CD4-positive, alpha-beta T cell treated with Interferon alpha-2 for 1 hour (primary cell): ENCODE measurements at places on chromosomes 3 and 15.

- no peak for DNase-seq
Observed at GRCh38 chr3:190718097-190718496, 144.4 kb downstream of the GMNC start.

DNA sequence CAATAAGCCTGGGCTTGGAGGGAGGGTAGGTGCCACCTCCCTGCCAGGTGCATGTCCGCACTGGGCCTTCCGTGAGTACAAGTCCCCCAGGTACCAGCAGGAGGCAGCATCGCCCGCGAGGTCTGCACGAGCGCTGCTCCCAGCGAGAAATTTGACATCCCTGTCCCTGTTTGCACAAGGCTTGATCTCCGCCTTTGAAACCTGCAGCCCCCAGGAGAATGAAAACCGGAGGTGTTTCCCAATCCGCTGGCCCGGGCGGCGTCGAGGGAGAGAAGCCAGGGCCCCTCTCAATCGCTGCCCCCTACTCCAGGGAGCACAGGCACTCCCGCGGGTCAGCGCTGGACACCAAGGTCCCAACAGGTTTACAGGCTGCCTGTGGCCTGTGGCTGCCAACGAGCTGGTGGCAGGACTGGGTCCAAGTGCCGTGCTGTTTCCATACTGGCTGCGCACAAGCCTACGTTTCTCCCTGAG is 961 bp downstream of the HAPLN3 start:
- peak; percentile 84 for DNase-seq

GRCh38 chr15:71666763-71667620 is 143.4 kb upstream of the NR2E3 start:
- DNase-seq: no peak

- DNase-seq: no peak
Observed at GRCh38 chr15:47963265-47963664, 157.5 kb upstream of the SLC24A5 start.

DNA sequence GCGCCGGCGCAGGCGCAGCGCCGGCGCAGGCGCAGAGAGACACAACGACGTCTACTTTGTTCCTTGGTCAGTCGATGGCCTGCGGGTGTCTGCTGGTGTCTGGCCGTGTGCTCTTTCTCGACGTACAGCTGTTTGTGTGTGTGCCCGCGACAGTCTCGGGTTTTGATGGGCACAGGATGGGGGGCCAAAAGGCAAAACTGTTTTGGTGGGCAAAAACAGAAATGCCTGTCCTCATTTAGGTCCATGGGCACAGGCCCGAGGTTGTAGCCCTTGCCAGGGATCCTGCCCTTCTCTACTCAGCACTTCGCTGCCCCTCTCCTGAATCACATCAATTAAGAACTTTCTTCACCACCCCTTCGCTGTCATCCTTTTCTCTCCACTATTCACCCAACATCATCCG is 184.8 kb upstream of the CHL1 start:
- no peak for DNase-seq

- no peak for DNase-seq
Observed at GRCh38 chr3:170751899-170752293, 118.1 kb downstream of the RPL22L1 start.

GRCh38 chr15:35383506-35383905 is 162.5 kb downstream of the DPH6 start:
- no peak for DNase-seq

GRCh38 chr3:139518926-139519842 is 20.4 kb downstream of the RBP1 start:
- DNase-seq: no peak

DNA sequence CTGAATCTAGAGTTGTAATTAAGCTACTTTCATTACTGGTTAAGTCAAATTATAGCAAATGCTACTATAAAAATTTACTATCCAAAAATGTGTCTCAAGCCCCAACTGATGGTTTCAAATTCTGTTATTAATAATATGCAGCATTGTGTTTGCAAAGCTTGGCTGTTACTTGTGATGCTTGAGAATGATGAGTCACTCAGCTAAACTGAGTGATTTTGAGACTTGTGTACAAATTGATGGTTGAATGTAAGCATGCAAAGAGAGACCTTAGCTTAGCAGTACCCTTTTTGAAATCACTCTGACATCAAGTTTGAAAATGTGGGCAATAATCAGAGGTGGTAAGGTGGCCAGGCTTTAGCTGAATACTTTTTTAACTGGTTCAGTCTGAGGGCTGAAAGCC is 27.6 kb downstream of the OPA1 start:
- no peak for DNase-seq

DNA sequence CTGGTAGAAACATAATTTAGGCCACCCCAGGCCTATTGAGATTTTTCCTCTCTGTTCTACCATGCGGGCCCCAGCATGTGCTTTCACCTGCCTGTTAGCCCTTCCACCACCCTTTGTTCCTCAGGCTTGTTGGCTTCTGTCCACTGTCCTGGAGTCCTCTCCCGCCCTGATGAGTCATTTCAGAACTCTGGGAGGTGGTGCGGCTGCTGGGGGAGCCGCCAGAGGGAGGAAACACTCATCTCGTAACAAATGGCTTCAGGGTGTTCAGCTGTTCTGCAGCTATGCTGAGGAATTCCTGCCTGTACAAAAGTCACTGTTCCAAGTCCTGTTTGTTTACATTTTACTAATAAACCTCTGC is 36.3 kb downstream of the LRTM1 start:
- DNase-seq: no peak

DNA sequence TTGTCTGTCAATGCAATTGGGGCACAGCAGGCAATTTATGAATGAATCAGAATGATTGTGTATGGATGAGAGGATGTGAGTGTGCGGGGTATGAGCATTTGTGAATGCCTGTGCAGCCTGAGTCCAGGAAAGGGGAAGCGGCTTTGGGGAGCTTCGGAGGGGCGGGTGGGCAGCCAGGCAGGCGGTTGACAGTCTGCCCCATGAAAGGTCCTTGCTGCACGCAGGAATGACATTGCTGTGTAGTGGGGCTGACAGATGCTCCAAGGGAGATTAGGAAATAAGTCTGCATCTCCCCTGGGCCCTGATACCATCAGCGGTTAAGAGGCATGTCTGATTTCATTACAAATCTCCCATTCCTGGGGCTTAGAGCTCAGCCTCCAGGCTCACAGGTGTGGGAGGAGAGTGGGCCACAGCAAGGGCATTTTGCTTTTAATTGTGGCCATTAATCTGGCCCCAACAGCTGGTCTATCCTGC is 26.4 kb upstream of the TSPAN3 start:
- DNase-seq: no peak

DNA sequence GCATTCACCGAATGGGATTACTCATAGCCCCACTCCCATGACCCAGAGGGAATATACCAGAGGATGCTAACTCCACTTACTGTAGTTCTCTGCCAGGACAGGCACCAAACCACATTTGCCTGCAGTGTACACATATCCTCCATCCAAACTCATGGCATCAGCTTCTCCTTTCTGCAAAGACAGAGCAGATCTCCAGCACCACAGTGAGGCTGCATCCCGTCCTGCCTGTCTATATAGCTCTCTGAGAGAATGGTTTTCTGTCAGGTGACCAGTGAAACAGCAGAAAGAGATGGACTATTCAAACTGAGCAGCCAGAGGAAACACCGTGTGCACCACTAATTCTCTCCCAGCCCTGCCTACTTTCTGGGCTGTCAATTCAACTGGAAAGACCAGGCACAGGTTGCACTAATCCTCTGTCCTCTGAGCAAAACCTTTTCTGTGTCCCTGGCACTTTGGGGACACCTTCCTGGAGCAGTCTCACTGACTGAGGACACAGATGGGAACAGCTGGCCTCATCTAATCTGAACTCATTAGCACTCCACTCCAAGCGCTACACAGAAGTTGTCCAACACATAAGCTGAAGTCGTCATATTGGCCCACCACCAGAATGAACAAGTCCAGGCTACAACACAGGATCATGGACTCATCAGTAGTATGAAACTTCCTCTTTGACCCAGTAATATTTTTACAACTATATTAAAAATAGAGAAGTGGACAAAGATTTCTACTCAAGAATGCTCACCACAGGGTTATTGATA is 17.3 kb downstream of the LTF start:
- DNase-seq: no peak

GRCh38 chr3:133573629-133574194 is at the start of gene CDV3:
TSS of gene CDV3 (plus strand) at chr3:133573686. CDS start at chr3:133574045, 359 bp downstream.
- DNase-seq: no peak

GRCh38 chr3:117398141-117398899 is 688.7 kb downstream of the TUSC7 start:
- DNase-seq: no peak

DNA sequence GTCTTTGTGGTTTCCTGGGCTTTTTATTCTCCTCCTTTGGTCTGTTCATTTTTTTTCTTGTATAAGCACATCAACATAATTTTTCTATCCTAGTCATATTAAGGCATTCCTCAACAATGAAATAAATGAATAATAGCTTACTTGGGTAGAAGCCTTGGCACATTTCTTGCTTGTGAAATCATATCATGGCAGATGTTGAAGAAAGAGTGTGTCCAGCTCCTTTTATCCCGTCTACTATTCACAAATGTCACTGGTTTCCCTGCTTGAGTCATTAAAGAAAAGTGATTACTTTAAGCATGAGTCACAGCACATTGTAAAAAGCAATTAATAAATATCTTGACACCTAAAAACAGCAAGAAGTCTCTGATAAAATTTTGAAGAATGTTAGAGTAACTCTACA is 42.1 kb downstream of the MINAR1 start:
- no peak for DNase-seq

DNA sequence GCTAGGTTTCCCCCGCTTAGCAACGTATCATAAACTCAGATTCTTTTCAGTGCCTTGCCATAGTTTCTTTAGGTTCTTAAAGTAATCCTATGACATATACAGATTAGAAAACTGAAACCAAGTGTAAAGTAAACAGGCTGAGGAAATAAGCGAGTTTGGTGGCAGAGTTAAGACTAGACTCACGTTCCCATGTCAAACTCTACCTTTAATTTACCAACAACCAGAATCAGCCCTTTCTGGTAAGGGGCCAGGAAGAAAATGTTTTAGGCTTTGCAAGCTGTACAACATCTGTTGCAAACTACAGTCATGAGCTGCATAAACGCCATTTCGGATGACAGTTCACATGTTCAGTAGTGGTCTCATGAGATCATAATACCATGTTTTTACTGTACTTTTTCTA is 128.0 kb upstream of the PRICKLE2 start:
- DNase-seq: no peak

- peak; percentile 55 for DNase-seq
Observed at GRCh38 chr3:197791892-197792647, 1.0 kb downstream of the LRCH3 start.

GRCh38 chr3:110378481-110378880 is 693.1 kb upstream of the NECTIN3 start:
- DNase-seq: no peak

GRCh38 chr3:152031321-152031720 is 157.9 kb downstream of the SUCNR1 start:
- no peak for DNase-seq

GRCh38 chr3:113034011-113034410 is 43.2 kb downstream of the GTPBP8 start:
- no peak for DNase-seq

- DNase-seq: no peak
Observed at GRCh38 chr3:170536712-170537111, 49.2 kb downstream of the SLC7A14 start.

GRCh38 chr3:24951180-24951579 is 456.5 kb upstream of the THRB start:
- no peak for DNase-seq

DNA sequence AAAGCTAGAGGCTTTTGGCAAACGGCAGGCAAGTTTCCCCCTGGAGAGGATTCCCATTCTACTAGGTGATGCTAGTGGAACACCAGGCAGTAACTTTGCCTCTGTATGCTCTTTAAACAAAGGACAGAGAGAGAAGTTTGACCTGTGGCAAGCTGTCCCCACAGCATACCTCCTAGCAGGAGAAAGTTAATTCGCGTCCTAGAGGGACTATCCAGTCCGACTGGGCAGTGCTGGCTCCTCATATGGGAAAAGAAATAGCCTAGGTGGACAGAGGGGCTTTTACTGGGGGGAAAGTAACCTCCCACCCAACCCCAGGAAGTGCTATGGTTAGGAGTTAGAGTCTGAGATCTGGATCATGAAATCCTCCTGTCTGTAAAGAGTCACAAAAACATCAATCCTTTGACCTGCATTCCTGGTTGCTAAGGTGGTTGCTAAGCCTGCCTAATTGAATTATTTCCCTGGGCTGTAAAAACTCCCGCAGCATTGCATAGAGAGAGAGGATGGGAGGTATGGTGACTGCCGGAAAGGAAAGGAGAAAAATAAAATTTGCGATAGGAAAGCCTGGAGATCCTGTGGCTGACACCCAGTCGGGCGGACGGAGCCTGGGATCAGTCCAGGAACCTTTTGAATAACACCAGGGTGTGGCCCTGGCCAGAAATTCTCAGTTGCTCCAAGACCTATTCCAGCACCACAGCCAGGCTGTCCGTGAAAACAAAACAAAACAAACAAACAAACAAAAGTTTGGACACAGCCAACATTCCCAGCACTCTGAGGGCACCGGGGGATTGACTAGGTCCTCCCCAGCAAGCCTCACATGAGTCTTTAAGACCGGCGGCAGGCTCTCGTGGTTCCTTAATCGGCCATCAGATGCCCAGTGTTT is 67.7 kb upstream of the ATP11B start:
- no peak for DNase-seq

- DNase-seq: no peak
Observed at GRCh38 chr3:160935413-160936095, 169.6 kb downstream of the B3GALNT1 start.

GRCh38 chr3:160622263-160623045 is 54.5 kb upstream of the ARL14 start:
- DNase-seq: no peak

- DNase-seq: no peak
Observed at GRCh38 chr15:76084256-76084655, 24.5 kb downstream of the TMEM266 start.

DNA sequence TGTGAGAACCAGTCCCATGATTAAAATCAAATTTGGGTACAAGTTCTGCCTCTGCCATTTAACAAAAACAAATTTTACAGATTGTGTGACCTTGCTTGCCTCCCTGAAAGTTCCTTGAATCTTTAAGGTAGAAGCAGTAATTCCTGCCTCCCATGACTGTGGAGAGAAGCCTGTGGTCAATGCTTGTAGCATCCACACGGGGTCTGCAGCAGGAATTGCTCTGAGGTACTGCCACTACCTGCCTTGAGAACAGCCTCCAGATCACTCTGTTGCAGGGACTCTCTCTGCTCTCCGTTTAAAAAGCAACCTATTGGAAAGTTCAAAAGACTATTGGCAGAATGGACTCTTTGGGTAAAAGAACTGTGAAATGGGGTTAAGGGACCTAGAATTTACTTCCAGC is 75.9 kb downstream of the SST start:
- DNase-seq: no peak

DNA sequence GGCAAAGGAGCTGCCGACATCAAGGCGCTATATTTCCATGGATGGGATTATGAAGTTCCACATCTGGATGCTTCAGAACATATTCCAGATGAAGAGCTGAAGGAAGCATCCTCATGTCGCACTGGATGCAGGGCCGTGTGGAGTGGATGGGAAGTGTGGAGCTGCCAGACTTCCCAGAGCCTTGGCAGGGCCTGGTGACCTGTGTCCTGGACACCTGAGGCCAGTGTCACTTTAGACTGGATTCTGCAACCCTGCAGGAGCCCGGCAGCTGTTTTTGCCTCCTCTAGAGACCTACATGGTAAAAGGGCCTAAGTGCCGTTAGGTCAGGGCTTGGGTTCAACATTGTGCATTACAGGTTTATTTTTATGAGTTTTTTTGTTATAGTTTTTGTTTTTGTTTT is 11.3 kb upstream of the XYLB start:
- DNase-seq: no peak
